M059J (cell line): ENCODE measurements at places on chromosomes 3 and 15. TPM values are rescaled to one million over a fixed set of nuclear protein-coding genes. Genes with fewer than 3 reads are reported as not detected.

Gene RAB6B
- 0.25 and 0.62 TPM in 2 replicates for total RNA-seq

- DNase-seq = no peak
Measured at GRCh38 chr3:138747225-138747624, 87.5 kb downstream of the PIK3CB start.

DNA sequence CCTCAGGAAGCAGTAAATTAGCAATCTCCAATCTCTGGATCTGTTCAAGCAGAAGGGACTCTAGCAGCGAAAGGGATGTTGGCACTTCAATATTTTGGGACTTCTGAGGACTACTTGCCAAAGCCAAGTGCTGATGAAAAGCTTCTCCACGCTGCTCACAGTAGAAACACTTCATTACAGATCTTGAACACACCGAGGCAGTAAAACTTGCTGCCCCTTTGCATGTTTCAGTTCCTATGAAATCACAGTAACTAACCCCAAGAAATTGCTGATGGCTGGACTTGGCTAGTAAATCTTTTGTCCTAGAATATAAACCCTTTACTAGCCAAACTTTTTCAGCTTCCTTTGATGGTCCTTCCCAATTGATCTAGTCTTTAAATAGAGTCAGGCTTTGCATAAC is 750.5 kb upstream of the GRM7 start:
- no peak for DNase-seq

GRCh38 chr3:100151024-100151707 is 36.9 kb upstream of the FILIP1L start:
- no peak for DNase-seq

GRCh38 chr3:53721187-53722119 is 124.8 kb downstream of the CHDH start:
- DNase-seq = peak; percentile 38

GRCh38 chr15:72230197-72231065 is 559 bp downstream of the PKM start:
- peak; percentile 81 for DNase-seq
